ENCODE measurements at places on chromosomes 3 and 15. TPM values are rescaled to one million over a fixed set of nuclear protein-coding genes. Genes with fewer than 3 reads are reported as not detected.

CHRD gene
- total RNA-seq, result not detected

- no peak for DNase-seq
Measured at GRCh38 chr3:179266701-179267211, 15.8 kb upstream of the KCNMB3 start.

DNA sequence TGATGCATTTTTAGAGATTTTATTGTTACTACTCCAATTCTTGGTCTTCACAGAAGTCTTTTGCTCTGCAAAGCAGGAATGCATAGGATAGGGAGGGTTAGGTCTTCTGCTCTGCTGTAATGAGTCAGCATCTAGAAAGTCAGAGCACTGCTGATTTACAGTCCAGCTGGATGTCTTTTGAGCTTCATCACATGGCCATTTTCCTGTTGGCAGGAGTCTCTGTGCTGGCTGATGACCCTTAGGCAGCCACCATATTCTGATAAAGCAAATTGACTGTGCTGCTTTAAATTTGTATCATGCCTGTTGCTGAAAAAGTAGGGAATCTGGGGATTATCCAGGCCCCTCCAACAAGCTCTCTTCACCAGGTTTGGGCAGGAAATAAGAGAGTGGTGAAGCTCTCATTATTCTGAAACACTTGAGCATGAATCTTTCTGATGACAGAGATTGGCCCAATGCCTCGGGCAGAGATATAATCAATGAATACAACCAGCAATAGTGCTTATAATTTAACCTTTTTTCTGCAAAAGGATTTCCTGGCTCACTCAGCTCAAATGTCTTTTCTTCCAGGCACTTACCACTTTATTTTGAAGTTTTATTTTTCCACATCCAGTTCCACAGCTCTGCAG is 9.7 kb upstream of the CRBN start:
- DNase-seq, result peak; percentile 16

- DNase-seq, result no peak
Measured at GRCh38 chr3:15769256-15769915, 28.4 kb downstream of the ANKRD28 start.

Measured in RPMI7951 (cell line).